ENCODE measurements at places on chromosomes 1 and 21.
A peak's percentile ranks its signal among the peaks of the same experiment; 100 is the strongest.

DNA sequence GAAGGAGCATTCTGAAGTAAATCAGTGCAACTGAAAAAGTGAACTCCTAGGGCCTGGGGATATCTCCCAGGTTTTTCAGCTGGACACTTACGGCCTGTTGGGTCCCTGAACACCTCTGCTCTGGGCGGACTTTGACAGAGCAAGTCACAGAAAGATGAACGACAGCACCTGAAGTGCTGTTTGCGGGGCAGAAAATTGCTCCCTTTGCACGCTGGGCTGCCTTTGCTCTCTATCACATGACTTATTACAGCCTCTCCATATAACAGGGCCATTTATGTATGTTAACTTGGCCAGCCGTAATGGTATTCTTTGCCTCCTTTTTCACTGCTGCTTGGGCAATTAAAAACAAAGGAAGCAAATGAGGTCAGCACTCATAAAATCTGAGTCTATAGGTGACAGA, 332.9 kb downstream of the BARHL2 start:
- DNase-seq, result no peak

GRCh38 chr1:113657556-113658063, 101.7 kb downstream of the PHTF1 start:
- no peak for DNase-seq

DNA sequence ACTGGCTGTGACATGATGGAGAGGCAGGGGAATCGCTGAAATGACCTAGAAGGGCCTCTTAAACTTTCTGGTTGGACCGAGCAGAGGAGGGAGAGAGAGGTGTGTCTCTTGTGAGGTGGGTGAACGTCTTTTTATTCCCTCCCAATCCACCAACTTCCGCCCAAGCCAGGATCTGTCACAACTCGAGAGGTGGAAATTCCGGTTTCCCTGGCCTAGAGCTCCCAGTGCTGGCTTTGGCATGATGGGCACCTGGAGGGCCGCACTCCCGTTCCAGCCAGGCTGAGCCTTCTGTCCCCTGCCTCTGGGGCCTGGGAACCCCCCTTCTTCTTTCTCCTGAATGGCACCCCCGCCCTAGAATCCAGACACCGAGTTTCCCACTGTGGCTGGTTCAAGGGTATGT, at the start of gene SEMA4A:
TSS of gene SEMA4A (plus strand) at position 224 of the 400 bp plus-strand sequence. CDS start 994 bp downstream, outside the sequence.
- DNase-seq, result no peak

DNA sequence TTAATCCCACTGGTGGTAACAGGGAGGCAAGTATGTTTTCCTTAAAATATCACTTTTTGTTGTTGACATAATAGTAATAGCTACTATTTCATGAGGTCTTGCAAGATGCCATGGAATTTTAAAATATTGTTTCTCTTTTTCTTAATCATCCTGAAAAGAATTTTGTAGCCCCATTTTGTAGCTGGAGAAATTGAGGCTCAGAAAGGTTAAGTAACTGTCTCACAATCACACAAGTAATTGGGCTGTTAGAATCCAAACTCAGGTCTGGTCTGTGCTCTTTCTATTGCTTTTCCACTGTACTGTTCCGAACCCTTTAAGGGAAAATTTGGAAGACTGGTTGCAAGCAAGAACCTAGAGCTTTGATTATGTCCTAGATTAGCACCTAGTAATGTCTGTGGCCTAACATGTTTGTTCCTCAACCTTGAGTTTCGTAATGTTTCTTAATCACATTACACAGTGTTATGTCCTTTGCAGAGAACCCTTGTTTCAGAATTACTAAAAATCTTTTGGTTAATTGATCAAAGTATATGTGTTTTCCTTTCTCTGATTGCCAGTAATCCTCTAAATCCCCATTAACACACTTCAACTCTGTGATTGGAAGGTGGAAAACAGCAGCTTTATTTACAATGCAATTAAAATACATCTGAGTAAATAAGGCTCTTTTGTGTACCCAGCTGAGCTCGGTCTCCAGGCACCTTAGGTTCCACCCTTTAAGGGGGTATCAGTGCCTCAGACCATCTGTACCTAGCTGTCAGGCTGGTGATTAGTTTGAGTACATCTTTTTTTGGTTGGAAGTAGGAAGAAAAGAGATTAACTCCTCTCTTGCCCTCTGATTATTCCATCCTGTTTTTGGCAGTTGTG, 10.4 kb downstream of the LRRC42 start:
- DNase-seq, result no peak

- DNase-seq, result no peak
Observed at GRCh38 chr1:8415526-8416278, 97.8 kb downstream of the SLC45A1 start.

- peak; percentile 55 for DNase-seq
Observed at GRCh38 chr1:156445789-156446263, 54.7 kb downstream of the MEF2D start.

DNA sequence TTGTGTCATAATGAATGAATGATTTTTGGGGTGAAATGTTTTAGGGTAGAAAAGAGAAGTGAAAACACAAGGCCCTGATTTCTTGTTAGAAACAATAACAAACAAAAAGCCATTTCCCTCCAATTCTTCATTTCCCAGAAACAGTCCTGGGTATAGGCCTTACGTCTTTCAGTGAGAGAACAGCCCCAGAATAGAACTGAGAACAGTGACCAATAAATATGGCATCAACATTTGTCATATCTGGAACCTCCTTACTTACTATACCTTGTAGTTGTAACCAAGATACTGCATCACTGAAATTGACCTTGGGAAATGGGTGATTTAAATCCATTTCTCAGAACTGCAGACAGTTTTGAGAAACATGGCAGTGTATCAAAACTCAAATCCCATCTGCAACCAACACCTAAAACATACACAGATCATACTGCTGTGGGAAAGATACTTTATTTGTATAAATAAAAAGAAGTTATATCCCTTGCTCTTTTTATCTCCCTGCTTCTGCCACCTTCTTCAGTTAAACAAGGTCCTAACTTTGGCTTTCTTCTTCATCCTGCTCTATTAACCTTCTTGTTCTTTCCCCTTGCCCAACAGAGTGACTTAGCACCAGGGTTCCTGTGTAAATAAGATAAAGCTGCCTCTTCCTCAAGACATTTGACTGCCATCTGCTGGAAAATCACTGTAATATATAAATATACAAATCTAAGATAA, 19.5 kb downstream of the XKR8 start:
- peak; percentile 48 for DNase-seq

DNA sequence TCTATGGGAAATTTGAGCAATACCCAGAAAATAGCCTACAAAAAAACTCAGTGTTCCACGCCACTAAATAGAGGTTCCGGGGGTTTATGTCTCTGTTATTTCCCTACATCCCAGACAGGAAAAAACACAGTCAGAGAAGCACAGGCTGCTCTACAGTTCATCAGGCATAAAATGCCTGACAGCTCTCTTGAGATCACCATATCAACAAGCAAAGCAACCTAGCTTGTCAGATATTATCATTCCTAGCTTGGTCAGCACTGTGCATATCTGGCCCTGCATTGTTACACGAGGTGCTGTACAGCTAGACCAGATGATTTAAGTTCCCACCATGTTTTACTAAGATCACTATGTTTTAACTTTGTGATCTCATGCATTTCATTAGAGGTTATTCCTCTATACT, 172.6 kb downstream of the PTPRC start:
- DNase-seq, result no peak

GRCh38 chr21:40852563-40852962, 5.6 kb upstream of the DSCAM start:
- no peak for DNase-seq

GRCh38 chr1:240691909-240692705, 80.2 kb upstream of the GREM2 start:
- peak; percentile 59 for DNase-seq

DNA sequence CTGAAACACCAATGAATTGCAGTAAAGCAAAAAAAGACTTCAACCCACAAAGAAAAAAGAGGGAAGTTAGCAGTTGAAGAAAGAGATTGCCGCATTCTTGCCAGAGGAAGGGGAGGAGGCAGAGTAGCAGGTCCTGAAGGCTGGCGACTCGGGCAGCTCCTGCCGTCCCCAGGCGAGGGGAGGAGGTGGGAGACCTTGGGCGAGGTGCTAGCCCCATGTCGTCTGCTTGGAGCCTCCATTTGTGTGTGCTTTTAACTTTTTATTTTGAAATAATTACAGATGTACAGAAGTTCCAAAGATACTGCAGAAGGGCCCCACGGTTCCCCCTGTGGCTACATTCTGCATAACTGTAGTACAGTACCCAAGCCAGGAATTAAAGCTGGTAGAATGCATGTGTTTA, 6.7 kb downstream of the TRPM2 start:
- no peak for DNase-seq

DNA sequence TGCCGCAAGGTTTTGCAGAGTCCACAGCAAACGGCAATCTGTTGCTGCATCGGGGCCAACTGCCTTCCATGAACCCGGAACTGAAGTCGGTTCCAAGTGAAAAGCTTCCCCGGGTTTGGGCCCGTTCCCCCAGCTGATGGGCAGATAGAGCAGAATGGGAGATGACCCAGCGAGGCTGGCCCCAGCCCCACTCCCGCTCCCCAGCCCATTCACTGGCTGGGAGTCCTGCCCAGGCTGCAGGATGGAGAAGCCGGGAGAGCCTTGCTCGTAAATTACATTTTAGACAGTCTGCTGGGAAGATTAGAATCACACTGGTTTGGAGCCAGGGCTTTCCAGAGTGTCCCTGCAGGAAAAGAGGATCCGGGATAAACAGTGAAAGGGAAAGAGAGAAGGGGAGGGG, 31.6 kb upstream of the PAX7 start:
- no peak for DNase-seq

DNA sequence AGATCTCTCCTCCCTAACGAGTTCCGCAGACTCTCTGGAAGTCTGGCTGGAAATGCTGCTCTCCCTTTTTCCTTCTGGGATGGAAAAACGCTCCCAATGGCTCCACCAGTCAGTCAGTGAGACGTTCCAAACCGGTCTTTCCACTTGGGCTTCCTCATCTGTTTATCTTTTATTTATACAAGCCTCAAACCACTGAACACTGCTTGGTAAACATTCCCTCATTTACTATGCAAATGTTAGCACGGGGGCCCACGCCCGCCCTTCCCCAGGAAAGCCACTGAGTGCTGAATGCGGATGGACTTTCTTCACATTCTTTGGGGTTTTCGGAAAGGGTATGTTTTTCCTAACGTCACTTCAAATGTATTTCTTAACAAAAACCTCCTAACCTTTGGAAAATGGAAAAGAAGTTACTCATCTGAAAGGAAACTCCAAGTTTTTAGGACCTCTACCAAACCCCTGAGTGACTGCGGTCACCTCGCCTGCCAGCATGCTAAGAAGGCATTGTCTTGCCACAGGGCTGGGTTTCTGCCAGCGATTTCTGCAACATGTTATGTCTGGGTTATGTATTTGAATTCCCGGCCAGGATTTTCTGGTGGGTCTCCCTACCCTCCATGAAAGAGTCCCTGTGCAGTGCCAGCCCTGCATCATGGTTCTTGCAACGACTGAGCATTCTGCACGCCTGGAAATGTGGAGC, 14.0 kb upstream of the UMODL1 start:
- peak; percentile 97 for DNase-seq
